Stimulated activated CD8-positive, alpha-beta memory T cell treated with anti-CD3 and anti-CD28 coated beads, Interleukin-7, amount 100 ng/mL, for 24 hours (primary cell): ENCODE measurements at places on chromosomes 1 and 21.

- DNase-seq, result no peak
These were observed 195.9 kb downstream of the CYYR1 start for GRCh38 chr21:26377111-26377694.

DNA sequence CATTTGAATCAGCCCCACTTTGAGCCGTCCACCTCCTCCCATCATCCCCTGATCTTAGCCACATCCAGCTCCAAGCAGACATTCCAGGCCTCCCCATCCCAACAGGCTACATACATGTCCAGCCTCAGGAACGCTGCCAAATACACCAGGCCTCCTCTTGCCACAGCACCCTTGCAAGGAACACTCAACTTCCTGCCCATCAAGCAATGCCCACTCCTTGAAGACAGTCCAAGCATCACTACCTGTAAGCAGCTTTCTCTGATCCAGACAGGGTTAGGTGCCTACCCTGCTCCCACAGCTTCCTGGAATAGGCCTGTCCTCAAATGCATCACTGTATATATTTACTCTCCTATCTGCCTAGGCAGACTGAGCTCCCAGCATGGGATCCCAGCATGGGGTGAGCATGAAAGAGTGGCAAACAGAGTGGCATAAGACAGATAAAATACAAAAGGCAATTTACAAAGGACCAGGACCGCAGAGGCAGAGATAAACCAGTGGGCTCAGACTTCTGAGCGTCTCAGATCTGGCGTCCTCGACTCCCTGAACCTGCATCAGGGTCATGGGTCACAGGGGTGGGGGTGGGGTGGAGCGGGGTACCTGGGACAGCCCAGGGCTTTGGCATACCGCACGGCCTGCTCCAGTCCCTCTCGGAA lies 816 bp downstream of the HYI start:
- DNase-seq, result no peak

DNA sequence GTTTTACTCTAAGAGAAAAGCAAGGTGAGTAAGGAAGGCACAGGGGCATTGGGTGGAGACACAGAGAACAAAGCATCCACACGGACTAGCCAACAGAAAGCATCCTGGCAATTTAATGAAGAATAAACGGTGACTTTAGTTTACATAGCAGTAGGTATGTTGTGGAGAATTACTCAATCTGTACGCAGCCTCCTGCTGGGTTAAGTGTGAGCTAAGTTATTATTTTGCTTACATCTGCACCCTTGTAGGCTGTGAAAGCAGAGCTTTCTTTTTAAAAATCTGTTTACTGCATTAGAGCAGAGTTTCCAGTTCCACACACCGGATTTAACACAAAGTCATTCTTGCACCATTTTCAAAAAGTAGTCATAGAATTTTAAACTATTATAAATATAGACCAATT lies 144.5 kb downstream of the AKT3 start:
- DNase-seq, result no peak

DNA sequence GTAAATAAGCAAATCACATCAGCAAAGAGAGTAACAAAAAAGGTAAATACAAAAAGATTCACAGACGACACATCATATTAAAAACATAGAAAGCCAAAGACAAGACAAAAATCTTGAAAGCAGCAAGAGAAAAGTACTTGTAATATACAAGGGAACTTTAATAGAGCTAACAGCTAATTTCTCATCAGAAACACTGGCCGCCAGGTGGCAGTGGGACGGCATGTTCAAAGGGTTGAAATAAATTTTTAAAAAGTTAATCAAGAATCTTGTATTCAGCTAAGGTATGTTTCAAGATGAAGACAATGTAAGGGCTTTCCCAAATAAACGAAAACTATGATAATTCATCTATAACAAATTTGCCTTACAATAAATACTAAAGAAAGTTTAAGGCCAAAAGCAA lies 358.1 kb downstream of the LRRIQ3 start:
- DNase-seq, result no peak

DNA sequence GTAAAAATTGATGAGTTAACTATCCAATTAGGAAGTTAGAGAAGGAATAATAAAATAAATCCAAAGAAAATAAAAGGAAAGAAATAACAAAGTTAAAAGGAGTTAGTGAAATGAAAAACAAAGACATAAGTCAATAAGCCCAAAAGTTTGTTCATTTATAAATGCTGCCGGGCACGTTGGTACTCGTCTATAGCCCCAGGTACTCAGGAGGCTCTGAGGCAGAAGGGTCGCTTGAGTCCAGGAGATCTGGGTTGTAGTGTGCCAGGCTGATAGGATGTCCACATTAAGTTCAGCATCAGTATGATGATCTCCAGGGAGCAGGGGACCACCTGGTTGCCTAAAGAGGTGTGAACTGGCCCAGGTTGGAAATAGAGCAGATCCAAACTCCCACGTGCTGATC lies 35.5 kb upstream of the VANGL1 start:
- DNase-seq, result no peak

DNA sequence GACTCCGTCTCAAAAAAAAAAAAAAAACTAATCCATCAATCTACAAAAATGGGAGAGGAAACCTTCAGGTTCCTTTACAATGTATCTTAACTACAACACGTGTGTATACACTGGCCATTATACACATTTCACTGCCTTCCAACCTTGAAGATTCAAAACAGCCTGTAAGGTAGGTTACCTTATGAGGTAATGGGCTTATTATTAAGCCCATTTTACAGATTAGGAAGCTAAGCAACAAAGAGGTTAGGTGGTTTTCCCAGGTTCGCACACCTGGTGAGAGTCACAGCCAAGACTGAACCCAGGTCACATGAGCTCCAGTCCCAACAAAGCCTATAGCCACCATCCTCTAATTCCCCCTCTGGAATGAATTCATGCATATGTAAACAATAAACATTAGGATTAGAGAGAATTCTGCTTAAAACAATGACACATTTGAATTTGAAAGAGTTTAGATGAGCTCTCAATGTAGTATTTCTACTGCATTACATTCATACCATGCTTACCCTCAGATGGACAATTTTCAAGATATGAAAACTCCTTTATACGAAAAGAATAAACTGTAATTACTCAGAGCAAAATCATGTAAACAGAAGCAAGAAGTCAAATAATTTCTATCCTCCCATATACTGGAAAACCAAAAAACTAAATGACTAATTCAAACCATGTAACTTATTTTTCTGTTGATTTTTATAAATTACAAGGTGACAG lies 54.8 kb downstream of the EIF4G3 start:
- DNase-seq, result no peak

DNA sequence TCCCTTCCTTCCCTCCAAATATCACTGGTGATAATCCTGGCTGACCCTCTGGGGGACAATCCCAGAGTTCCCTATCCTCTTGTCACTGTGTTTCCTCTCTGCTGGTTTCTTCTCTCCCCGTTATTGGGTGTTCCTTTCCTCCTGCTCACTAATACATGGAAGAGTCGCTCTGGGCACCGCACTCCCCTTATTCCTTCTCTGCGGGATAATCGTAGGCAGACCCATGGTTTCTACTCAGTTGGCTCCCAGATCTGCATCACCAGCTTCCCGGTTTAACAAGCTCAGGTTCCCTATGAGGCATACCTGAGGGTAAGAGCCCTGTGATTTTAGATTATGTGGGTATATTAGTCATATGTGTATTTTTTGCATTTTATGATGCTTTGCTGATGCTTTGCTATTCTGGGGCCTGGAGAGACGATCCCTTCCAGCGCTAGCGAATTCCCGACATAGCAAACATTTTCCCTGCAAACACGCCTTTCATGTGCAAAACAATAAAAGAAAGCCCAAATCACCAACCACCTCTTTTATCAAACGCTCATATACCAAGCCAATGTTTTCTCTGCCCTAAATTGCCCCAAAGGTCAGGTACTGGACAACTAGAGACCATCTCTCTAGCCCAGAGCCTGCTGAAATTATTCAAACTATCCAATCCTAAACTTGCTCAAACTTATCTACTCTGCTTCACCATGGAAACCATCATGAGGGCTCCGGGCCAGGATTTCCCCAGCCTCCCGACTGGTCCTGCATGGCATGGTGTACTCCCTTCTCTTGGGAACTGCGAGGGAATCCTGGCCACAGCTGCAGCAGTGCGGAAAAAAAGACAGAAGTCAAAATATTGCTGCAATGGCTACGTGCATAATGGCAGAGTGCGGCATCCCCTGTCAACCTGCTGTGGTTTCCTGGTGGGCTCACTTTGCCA lies 84.2 kb downstream of the PCP4 start:
- no peak for DNase-seq

- no peak for DNase-seq
These were observed 140.2 kb downstream of the MIS18A start for GRCh38 chr21:32138658-32139057.

DNA sequence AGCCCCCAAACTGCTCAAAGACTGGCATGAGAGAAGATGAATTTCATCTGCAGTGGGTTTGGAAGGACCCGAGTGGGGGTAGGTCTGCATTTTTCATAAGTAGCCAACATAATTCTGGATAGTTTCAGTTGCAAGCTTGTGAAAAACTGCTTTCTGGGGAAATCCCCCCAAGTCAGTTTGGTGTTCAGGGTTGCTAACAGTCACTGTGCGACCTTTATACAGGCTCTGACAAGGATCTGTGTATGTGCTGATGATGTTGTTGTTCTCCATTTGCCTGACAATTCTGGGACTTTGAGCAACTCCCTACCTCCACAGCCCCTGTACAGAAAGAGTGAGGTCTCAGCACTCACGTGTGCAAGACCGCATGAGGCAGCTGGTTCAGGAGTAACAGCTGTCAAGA lies 87.9 kb downstream of the SUSD4 start:
- no peak for DNase-seq

GRCh38 chr1:60678802-60679201 lies 403.6 kb upstream of the NFIA start:
- no peak for DNase-seq

DNA sequence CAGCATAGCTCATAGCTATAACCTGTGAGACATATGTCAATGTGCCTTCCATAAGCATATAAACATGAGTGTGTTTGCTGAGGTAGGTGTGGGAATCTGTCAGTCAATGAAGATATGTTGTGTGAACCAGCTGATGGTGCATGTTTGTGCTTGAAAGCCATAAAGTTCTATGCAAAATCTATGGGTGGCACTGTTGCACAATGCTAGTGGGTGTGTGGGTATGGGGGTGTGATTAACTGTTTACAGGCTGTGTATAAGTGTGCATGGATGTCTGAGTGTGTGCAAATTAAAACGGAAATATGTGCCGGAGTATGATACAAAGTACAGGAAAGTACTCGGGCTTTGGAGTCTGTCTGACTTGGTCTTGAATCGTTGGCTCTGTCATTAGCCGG lies 1.0 kb upstream of the ATP2B4 start:
- DNase-seq, result no peak
